ENCODE measurements at places on chromosomes 5 and 9.

- DNase-seq, result no peak
Measured at GRCh38 chr5:82068723-82069122, 96.9 kb downstream of the ATG10 start.

- peak; percentile 82 for DNase-seq
Measured at GRCh38 chr5:10442576-10442975, 897 bp downstream of the ROPN1L start.

GRCh38 chr5:109688630-109688969, 1.1 kb upstream of the MAN2A1 start:
- DNase-seq, result no peak

DNA sequence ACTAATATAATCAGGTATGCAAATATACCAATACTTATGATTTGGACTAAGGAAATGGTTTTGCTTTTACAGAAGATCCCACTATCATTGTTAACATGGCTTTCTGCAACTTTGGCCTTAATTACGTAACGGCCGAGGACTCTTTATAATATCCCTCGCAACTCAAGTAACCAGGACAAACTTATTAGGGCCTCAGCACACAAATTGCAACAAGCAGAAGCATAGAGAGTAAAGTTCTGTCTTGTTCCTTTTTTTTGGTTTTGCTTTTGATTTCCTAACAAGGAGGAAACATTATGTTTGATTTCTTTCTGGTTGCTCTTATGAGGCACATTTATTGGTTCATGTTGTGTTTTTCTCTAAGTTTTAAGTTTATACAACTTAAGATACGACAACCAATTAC, 60.4 kb downstream of the RORB start:
- DNase-seq, result no peak

DNA sequence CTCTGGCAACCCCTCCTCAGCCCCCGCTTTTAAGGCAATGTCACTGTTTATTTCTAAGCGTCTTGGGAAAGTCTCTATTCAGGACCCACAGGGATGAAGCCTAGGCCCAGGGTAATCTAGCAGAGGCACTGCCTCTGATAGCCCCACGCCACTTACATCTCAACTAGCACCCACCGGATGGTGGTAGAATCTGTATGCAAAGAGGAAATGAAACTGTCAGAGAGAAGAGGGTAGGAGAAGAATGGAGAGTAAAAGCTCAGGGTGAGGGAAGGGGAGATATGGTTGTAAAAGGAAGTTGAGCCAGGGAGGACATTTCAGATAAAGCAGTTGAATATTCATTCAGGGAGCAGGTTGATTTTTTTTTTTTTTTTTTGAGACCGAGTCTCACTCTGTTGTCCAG, 3.0 kb downstream of the FRRS1L start:
- no peak for DNase-seq

GRCh38 chr5:176959051-176959450, 47.5 kb downstream of the UIMC1 start:
- DNase-seq, result peak; percentile 40

- peak; percentile 71 for DNase-seq
Measured at GRCh38 chr9:127311239-127311741, 46.7 kb downstream of the GARNL3 start.

- DNase-seq, result no peak
Measured at GRCh38 chr9:108138516-108138915, 648.9 kb upstream of the KLF4 start.

DNA sequence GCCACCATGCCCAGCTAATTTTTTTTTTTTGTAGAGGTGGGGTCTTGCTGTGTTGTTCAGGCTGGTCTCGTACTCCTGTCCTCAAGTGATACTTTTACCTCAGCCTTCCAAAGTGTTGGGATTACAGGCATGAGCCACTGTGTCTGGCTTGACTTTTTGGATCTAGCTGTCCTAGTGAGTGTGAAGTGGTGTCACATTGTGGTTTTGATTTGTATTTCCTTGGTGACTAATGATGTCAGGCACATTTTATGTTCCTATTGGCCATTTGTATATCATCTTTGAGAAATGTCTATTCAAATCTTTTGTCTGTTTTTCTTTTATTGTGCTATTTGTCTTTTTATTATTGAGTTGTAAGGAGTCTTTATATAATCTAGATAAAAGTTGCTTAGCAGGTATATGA, 53.5 kb upstream of the MCCC2 start:
- DNase-seq, result peak; percentile 46

DNA sequence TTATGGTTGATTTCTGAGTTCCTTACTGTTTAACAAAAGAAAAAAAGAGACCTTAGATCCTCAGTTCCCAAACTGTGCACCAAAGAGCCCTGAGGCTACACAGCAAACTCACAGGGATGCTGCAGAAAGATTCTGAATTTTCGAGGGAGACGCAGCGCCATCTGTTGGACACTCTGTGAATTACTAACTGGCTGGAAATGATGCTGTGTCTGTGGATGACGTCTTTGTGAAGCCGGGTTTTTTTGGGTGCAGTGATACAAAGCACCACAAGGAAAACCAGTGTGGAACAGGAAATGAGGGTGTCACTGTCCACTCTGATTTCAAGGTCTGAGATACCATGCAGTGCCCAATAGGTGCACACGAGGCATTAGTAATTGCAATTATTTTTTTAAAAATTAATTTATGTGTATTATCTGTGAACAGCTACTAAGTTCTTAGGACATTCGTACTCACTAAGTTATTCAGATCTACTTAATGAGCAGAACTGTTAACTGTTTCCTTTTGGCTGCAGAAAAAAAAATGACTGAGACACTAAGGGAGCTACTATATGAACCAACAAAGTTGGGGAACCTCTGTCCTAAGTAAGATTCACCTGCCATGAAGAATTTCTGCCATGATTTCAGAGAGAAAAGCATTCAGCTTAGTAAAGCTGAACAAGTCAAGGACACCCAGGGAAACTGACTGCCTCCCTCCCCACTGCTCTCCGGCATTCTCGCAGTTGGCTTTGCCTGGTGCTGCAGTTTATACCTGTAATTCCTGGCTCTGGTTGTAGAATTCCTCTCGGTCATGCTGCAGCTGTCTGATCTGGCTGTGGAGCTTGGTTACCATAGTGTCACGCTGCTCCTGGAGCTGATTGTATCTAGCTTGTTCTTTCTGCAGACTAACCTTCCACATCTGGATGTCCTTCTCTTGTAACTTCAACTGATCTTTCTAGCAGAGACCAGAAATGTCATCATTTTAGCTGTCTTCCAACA, 23.4 kb downstream of the SPACA9 start:
- peak; percentile 77 for DNase-seq

DNA sequence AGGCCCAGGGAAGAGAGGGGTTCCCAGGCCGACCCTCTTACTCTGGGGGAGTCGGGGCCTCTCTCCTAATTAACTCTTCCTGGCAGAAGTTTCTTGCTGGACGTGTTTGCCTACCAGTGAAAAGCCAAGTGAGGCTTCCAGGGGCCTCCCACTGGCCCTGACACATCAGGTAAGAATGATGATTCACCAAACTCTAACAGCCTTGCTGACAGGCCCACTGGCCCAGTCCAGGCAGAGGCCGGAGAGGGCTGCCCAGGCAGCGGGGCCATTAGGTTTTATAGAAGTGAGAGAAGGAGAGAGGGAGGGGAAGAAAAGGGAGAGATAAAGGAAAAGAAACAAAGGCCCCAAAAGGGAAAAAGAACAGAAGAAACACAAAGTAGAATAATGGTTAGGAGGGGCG, 50.8 kb upstream of the FOXE1 start:
- peak; percentile 92 for DNase-seq

- no peak for DNase-seq
Measured at GRCh38 chr5:74418261-74418660, 222.3 kb downstream of the ENC1 start.

DNA sequence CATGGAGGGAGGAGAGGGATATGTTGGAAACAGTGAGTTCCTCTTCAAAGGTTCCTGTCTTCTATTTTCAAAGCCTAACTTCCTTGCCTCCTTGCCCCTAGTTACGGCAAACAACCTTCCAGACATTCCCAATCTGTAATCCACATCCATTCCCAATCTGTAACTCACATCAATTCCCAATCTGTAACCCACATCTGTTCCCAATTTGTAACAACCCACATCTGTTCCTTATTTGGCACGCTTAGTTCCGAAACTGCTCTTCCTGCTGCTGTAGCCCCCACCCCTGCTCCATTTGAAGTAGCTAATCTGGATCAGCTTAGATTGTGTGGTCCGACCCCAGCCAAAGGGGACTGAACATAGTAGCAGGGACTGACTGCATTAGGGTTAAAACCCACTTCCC, 23.9 kb upstream of the IDNK start:
- no peak for DNase-seq

DNA sequence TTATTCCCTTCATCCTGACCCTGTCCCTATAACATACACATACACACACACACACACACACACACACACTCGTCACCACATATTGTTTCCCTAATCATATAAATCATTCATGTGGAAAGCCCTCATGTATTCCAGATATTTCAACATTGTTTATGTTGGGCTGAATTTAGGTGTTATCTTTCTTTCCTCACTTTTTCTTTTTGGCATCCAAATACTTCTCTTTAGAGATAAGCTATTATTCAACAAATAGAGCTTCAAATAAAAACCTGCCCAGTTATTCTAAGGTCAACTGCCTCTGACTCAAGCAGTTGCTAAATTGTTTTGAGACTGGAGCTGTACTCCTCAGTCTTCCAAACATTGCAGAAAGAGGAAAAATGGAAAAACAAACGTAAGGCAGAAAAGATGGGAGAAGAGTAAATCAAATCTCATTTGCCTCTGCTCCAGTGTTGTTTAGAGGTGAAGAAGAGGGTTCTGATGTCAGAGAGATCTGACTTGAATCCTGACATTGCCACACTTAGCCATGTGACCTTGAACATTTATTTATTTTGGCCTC, 215.7 kb downstream of the GAS1 start:
- peak; percentile 75 for DNase-seq

DNA sequence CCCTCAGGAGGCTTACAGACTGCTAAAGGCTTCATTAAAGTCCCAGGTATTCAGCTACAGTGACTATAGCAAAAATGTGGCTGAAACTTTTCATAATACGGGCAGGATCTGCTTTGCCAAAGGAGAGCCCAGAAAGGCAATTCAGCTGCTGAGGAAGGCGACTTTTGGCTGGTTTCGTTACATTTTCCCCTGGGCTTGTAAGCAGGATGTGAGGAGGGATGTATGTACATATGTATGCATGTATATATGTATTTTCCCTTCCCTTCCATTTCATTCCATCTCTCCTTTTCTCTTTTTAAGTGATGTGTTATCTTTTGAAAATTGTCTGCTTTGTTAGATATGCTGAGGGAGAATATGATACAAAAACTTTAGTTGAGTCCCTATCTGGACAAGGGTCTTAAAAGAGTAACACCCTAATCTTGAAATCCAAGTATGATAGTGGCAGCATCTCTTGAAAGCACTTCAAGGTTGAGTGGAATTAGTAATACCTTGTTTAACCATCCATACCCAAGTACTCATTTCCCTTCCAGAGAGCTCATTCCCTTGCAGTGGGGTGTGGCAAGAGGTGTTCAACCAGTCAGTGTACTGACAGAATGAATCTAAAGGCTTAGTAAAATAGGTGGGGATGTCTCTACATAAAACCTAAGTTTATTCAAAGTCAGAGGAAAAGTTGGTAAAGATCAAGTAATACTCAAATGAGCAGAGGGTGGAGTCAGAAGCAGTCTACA, 28.7 kb downstream of the RAD1 start:
- no peak for DNase-seq

- DNase-seq, result peak; percentile 14
Measured at GRCh38 chr5:175867587-175868347, 3.6 kb upstream of the CPLX2 start.

- DNase-seq, result no peak
Measured at GRCh38 chr5:137304226-137304874, 194.8 kb downstream of the SPOCK1 start.

GRCh38 chr9:35923927-35924763, 14.9 kb downstream of the SPAAR start:
- peak; percentile 98 for DNase-seq

DNA sequence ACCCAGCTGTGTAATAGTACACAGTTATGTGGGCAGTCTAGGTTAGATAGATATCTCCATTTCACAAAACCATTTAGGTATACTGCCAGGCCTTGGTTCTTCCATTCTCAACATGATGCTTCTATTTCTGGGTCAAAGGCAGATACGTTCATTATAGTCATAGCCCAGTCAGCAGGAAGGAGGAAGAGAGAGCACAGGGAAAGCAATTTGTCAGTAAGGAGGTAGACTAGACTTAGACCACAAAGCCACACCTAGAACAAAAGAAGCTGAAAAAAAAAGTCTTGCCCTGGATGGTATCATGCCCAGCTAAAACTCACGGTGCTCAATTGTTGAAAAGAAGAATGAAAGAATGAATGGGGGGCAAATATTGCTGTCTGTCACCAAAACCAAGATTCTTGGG, 7.6 kb downstream of the INVS start:
- no peak for DNase-seq

DNA sequence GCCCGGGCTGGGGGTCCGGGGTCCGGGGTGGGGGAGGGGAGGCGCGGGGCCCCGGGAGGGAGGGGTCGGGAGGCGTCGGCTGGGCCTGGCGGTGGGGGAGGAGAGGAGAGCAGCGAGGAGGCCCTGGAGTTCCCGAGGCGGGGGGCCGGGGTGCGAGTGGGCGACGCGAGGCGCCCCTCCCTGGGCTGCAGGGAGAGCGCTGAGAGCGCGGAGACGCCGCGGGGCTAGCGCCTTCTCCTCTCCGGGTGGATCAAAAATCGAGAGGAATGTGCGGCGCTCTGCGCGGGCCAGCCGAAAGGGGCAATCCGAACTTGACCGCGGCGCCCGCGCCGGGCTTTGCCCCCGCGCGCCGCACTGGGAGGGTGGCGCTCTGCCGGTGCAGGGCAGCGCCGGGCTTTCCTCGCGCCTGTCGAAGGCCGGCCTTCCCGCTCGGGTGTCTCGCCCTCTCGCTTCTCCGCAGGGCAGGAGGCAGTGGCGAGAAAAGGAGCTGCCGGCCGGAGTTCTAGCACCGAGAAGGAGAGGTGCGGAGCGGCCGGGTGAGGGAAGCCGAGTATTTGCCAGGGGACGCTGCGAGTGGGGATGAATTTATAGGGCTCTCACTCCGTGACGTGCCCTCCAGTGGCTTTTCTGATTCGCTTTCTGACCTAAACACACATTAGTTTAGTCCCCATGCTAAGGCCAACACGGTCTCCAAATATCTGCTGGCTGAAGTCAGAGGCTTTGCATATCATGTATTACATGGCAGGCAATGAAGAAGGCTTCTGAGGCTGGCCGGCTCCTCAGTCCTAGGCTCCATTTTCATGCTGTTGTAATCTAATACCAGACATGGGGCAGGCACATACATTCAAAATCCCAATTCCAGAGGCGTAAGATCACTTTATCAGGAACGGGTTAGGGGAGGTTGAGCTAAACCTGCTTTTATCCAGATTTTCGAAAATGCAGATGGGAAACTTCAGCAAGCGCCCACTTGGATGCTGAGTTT, 503 bp upstream of the GDNF start:
- peak; percentile 43 for DNase-seq

DNA sequence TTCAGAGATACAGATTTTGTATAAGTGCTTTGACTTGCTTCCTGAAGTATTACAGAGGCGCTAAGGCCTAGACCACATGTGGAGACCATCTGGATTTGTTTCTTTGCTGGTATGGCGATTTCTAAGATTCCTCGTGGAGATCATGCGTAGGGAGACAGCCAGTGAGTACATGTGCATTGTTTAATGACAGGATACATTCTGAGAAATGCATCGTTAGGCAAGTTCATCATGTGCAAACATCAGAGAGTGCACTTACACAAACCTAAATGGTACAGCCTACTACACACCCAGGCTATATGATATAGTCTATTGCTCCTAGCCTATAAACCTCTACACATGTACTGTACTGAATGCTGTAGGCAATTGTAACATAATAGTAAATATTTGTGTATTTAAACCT, 16.5 kb upstream of the CEP120 start:
- DNase-seq, result no peak

All from M059J (cell line).